Liver (tissue), 10 donors: ENCODE measurements at places on chromosomes 6 and 20. TPM values are rescaled to one million over a fixed set of nuclear protein-coding genes. Genes with fewer than 3 reads are reported as not detected.

The GID8 gene
- polyA plus RNA-seq = 11.4 TPM

The SMLR1 gene
- polyA plus RNA-seq = 20.8 TPM

- H3K36me3 ChIP-seq = no peaks in the 10 kb centered on the region
- no peaks in the 10 kb centered on the region for H3K27me3 ChIP-seq
- H3K27ac ChIP-seq = no peak overlapping the region
- DNase-seq = peak; percentile 75
Observed at GRCh38 chr6:54481091-54481490, 172.8 kb downstream of the TINAG start.

GRCh38 chr6:56370127-56370540 lies 122.8 kb upstream of the COL21A1 start:
- DNase-seq = no peak
- H3K27ac ChIP-seq = peak overlapping the region; percentile 72
- H3K4me1 ChIP-seq = peaks cover 16% of the 10 kb centered on the region
- H3K36me3 ChIP-seq = no peaks in the 10 kb centered on the region
- no peaks in the 10 kb centered on the region for H3K27me3 ChIP-seq

DNA sequence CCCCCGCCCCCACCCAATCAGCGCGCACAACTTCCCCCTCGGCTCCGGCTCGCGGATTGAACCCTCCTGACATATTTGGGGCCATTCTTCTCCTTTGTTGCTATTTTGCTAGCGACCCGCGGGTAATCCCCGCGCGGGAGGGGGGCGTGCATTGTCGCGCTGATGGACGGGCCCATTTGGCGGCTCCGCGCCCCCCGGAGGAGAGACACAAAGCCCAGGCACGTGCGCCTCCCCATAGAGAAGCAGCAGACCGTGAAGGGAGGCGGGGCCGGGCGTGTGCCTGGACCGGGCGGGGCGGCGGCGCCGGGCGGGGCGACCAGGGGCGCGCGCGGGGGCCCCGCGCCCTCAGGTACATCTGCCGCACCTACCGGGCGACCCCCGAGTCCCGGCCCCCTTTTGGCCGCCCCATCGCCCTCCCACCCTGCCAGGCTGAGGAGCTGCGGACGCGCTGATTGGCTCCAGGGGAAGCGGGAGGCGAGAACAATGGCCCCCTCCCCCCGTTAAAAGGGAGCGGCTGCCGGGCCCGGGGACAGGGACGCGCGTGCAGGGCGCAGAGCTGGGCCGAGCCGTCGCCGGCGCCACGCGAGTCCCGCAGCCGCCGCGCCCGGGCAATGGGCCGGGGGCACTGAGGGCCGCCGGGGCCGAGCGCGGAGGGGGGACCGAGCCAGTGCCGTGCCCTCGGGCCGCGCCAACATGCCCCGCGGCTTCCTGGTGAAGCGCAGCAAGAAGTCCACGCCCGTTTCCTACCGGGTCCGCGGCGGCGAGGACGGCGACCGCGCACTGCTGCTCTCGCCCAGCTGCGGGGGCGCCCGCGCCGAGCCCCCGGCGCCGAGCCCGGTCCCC lies at the start of gene INSM1:
TSS of gene INSM1 (plus strand) at position 530 of the 843 bp plus-strand sequence. CDS start at position 694, 164 bp downstream.
- no peaks in the 10 kb centered on the region for H3K36me3 ChIP-seq
- H3K27me3 ChIP-seq = peaks cover 43% of the 10 kb centered on the region
- peak within 1 kb of the TSS; percentile 52 for H3K4me3 ChIP-seq
- H3K4me1 ChIP-seq = peaks cover 29% of the 10 kb centered on the region

GRCh38 chr6:52572536-52572935 lies 4.3 kb downstream of the TRAM2 start:
- peaks cover 21% of the 10 kb centered on the region for H3K4me1 ChIP-seq
- no peaks in the 10 kb centered on the region for H3K36me3 ChIP-seq
- H3K27ac ChIP-seq = no peak overlapping the region
- H3K4me3 ChIP-seq = no peak overlapping the region
- DNase-seq = no peak
- H3K27me3 ChIP-seq = no peaks in the 10 kb centered on the region

- peaks cover 23% of the 10 kb centered on the region for H3K4me1 ChIP-seq
- no peaks in the 10 kb centered on the region for H3K36me3 ChIP-seq
- no peak for DNase-seq
Observed at GRCh38 chr6:170182093-170182780, 108.6 kb downstream of the DLL1 start.

DNA sequence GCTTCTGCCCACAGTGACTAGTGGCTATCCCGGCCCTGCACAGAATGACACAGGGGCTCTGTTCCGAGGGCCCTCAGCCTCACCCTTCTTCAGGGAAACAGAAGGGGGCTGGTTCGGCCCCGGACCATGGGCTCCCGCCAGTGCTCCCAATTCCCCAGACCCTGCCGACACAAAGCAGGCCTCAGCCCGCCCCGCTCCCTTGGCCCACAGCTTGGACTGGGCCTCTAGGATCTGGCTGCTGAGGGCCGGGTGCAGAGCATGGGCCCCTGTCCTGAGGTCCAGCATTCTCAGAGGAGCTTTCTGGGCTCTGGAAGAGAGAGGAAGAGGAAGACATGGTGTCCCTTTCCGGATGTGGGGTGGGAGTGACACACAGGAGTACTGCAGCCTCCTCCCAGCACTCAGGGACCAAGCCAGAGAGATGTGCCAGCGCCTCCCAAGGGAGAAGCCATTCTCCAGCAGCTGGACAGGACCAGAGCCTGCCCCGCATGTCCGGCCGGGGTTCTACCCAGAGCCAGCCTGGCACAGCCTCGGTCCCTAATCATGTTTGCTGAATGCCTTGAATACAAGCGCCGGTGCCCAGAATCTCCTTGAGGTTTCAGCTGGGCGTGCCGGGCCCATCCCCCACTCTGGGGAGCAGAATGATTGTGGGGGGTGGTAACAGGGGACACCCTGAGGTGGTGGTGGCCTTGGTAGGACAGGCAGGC lies 23.9 kb downstream of the C20orf203 start:
- no peak for DNase-seq
- H3K4me3 ChIP-seq = no peak overlapping the region
- no peaks in the 10 kb centered on the region for H3K36me3 ChIP-seq
- H3K27me3 ChIP-seq = no peaks in the 10 kb centered on the region

DNA sequence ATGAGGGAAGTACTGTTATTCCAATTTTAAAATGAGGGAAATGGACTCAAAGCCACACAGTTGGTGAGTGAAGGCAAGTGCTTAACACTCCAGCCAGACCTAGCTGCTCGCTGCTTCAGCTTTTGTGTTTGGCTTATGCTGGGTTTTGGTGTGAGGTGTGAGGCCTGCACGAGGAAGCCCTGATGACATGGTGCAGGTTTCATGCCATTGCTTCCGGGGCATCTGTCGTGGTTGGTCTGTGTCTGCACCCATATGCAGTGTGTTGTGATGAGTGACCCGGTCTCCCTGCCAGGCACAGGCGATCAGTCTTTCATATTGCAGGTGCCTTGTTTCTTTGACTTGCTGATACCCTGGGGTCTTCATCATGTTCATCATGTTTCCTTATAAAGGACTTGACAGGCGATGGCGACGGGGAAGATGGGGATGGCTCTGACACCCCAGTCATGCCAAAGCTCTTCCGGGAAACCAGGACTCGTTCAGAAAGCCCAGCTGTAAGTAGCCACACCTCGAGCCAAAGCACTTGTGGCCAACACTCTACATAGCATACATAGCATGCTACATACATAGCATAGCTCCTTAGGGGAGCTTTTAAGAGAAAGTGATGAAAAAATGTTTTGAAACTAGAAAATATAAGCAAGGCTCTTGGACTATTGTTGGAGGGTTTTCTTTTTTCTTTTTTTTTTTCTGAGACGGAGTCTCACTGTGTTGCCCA lies 22.3 kb downstream of the DNMT3B start:
- no peak overlapping the region for H3K27ac ChIP-seq
- H3K36me3 ChIP-seq = no peaks in the 10 kb centered on the region
- H3K4me1 ChIP-seq = no peaks in the 10 kb centered on the region
- no peak overlapping the region for H3K4me3 ChIP-seq
- no peaks in the 10 kb centered on the region for H3K27me3 ChIP-seq
- no peak for DNase-seq

DNA sequence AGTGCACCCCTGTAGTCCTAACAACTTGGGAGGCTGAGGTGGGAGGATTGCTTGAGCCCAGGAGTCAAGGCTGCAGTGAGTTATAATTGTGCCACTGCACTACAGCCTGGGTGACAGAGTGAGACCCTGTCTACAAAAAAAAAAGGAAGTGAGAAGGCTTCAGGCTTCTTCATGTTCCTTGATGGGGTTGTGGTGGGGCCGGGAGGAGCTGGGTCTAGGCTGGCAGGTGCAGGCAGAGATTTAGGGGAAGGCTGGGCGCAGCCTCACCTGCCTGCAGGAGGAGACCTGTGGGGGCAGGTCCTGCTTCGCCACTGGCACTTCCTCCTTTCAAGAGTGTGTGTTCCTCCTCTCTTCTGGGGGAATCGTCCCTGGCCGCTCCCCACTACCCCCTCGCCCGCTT lies 63.9 kb downstream of the CHMP4B start:
- H3K27me3 ChIP-seq = no peaks in the 10 kb centered on the region
- H3K4me3 ChIP-seq = no peak overlapping the region
- no peaks in the 10 kb centered on the region for H3K4me1 ChIP-seq
- no peak for DNase-seq

DNA sequence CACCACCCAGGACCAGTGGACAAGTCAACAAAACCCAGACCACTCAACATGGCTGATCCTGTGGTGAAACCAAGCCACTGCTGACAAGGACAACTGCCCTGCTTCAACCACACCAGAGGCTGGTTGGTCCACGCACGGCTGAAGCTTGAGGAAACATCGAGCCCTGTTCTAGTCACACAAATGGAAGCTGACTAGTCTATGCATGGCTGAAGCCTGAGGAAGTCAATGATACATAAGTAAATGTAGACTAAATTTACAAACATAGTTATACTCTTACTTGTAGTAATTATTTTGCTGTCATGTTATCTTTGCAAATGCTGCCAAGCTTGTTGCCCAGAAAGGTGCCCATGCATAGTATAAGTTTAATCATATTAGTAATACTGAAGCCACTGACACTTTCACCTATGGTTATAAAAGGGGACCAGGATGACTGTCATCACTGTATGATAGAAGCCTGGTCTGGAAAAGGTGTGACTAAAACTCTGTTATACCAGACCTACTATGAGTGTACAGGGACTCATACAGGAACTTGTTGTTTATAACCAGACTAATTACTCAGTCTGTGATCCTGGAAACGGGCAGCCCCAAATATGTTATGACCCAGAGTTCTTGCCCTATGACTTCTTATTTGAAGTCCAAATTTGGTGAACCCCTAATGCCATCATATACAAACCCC lies 5.6 kb downstream of the IL22RA2 start:
- no peak overlapping the region for H3K27ac ChIP-seq
- DNase-seq = no peak
- no peaks in the 10 kb centered on the region for H3K27me3 ChIP-seq
- H3K4me3 ChIP-seq = no peak overlapping the region
- no peaks in the 10 kb centered on the region for H3K4me1 ChIP-seq

DNA sequence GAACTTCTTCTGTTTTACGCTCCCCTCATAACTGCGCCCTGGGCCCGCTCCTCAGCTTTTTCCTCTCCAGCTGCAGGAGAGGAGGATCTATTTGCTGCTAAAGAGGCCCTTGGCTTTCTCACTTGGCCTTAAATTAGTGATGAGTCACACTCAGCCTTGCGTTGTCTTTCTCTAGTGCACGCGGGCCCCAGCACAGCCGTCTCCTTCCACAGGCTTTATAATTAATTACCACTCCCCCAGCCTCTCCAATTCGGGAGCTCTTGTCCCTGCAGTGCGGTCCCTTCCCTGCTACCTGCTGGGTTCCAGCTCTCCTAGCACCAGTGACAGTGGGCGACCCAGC lies 25.2 kb downstream of the PACSIN1 start:
- no peaks in the 10 kb centered on the region for H3K4me1 ChIP-seq
- H3K27me3 ChIP-seq = no peaks in the 10 kb centered on the region
- no peaks in the 10 kb centered on the region for H3K36me3 ChIP-seq
- DNase-seq = no peak
- H3K4me3 ChIP-seq = no peak overlapping the region
